Stimulated activated CD8-positive, alpha-beta memory T cell treated with anti-CD3 and anti-CD28 coated beads, Interleukin-4, amount 100 ng/mL, for 4 hours (primary cell): ENCODE measurements at places on chromosomes 3 and 15.

- DNase-seq, result no peak
These were observed 233.7 kb downstream of the SHQ1 start for GRCh38 chr3:72614394-72615074.

DNA sequence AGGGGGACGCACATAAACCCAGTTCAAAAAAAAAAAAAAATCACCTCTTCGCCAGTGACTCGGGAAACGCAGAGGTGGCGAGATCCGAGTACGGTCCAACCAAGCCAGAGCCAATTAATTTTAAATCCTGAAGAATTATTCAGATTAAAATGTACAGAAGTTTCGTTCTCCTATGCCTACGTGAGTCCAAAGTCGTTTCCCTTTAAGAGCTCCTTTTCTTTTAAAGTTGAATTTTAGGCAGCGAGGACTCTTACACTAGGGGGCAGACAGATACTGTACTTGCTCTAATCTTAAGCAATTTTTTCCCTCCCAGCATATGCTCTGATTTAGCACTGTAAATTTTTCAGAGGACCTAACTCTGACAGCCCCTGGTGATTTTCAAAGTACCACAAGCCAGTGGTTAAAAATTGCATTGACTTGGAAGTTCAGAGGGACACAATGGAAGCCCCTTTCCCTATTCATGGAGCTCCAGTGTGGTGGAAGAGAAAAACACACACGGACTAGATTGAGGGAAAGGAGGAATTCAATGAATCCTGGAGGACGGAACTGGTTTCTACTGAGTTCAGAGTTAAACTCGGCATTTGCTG, 3.3 kb upstream of the NR2F2 start:
- no peak for DNase-seq

DNA sequence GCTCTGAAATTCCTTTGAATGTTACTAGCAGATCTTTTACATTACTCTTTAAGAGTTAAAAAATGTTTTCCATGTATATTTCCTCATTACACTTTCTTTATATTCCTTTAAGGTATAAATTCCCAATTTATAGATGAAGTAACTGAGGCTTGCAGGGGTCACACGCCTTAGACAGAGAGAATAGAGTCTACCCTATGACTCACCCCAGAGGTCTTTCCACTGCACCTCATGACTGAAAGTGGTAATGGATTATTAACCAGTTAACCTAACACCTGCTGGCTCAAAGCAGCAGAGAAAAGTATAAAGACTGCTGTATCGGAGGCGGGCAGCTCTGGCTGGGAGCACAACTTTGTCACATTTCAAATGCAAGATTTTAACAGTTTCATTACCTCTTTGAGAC, 37.7 kb downstream of the LDHAL6B start:
- no peak for DNase-seq

DNA sequence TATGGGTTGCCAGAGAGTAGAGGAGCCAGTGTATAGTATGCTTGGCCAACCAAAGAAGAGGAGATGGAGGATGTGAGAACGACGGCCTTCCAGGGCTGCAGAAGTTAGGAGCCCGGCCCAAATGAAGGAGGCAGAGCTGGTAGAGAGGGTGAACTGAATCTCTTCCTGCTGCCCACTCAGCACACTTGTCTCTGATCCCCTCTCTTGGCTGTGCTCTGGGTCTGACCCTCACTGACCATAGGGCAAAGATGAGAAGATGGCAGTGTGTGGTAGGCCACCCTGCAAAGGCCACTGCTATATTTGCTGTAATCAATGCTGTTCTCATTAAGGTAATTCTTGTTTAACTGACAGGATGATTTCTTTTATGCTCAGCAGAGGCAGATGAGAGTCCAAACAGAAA, 256.0 kb downstream of the OCA2 start:
- DNase-seq, result no peak

DNA sequence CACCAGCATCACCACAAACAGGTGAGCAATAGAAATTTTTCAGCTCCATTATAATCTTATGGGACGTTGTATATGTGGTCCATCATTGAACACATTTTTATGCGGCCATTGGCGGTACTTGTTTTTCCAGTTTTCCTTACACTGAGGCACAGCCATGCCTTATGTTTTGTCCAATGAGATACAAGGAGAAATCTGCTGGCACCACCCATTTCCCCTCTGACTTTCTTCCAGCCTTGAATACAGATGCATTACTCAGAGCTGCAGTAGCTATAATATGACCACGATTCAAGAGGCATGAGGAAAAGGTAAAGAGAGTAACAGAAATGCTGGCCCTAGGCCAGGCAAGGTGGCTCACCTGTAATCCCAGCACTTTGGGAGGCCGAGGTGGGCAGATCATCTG, 9.0 kb upstream of the PIK3R4 start:
- no peak for DNase-seq

- DNase-seq, result no peak
These were observed 9.2 kb upstream of the PGPEP1L start for GRCh38 chr15:99016680-99017321.

- no peak for DNase-seq
These were observed 30.7 kb upstream of the MGA start for GRCh38 chr15:41629463-41629862.

DNA sequence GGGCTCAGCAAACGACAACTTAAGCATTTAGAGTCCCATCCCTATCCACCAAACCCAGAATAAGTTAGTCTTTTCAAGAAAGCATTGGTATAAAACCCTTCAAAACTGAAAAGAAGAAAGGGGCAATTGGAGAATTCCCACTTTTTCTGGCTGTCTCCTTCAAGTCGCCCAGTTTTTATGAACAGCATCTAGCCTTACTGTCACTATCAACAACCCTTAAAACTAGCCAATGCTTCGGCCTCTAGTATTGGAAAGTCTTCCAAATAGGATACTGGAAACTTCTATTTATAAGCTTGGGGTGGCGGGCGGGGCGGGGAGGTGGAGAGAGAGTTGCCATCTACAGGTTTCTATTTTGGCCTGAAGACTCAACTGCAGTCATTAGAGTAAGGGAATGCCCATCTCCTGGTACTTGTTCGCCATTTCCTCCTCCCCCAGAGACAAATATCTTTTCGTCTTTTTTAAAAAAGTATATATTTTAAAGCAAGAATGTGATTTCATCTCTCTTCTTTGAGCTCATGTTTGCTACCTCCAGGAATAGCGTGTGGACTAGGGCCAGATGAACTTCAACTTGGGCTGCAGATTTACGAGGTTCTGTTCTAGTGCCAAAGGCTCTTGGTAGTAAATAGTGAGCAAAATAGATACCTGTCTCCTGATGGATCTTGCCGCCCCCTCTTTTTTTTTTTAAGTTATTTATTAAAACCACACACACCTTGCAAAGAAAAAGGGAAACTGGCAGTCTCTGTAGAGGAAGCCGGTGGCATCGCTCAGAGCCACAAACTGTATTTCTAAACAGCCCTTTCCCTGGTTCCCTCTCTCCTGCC, 2.7 kb downstream of the BCL6 start:
- no peak for DNase-seq

GRCh38 chr3:137012097-137012501, 54.3 kb downstream of the IL20RB start:
- no peak for DNase-seq

DNA sequence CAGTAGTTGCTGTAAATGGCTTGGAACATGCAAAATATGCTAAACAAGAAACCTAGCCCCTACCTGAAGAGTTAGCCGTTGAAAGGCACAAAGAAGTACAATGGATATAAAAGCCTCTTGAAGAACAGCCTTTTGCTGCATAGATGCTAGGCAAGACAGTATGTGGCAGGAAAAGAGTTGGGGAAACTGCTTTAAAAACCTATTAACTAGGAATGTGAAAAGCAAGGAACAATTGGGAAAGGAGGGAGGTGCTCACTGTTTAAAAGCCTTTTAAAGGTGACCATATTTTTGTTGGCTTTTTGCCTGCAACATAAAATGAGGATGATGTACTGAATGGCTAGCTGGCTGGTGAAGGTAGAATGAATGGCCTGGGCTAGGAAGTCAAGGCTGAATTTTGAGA, 24.5 kb upstream of the SOX2 start:
- DNase-seq, result no peak

DNA sequence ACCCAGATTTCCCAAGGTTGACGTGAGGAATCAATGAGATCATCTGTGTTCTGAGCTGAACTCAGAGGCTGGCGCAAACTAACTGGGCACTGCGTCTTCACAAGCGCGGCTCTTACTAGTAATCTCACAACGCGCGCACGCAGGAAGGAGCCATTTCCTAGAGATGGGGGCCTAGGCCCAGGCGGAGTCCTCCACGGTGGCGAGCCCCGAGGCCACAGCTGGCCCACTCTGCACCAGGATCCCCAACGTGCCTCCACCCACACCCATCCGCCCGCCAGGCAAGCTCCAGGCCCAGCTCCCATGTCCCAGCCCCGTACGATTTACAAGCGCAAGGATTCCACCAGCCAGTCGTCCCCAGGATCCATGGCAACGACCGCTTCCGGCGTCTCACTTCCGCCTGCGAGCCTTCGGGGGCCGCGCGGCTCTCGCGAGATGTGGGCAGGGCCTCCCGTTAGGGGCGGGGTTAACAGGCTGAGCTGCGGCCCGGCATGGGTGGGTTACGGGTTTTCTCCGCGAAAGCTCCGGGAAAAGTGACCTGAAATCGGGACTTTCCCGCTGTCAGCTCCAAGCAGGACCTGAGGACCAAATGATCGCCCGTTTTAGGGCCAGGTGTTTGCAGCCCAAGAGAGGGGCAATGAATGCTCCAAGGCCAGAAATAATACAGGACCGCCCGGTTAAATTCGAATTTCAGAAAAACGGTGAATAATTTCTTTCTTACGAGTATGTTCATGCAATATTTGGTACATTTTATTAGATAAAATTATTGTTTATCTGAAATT, at the start of gene WDR73:
TSS of gene WDR73 (minus strand) at position 374 of the 779 bp plus-strand sequence. CDS start at position 365, 9 bp downstream.
- peak; percentile 92 for DNase-seq

GRCh38 chr3:12578742-12579141, 21.9 kb downstream of the MKRN2 start:
- no peak for DNase-seq

DNA sequence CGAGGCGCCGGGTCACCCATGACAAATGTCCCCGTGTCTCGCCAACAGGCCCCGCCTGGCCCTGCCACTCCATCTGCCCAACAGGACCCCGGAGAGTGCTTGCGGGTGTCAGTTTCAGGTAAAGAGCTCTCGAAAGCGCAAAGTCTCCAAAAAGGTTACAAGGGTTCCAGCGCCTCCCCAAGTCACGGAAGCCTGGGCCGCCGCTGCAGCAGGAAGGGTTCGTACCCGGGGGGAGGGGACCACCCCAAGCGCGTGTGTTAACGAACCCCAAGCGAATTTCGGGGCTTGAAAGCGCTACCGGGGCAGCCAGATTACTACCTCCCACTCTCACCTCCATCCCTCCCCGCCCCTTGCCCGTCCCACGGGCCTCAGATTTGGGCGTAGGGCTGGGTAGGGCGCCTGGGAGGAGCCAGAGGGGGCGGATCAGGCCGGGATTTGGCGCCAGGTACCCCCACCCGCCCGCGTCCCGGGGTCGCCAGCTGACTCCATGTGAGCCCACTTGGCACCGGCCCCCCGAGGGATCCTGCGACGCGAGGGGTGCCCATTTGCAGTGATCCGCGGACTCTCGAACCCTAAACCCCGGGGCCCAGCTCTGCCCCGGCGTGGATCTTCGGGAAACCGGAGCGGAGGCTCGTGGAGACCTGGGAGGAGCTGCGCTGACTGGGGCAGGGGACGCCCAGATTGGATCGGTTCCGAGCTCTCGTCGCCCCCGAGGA, 85.9 kb downstream of the NR2F2 start:
- DNase-seq, result no peak

- no peak for DNase-seq
These were observed 68.3 kb upstream of the CDAN1 start for GRCh38 chr15:42805266-42805665.

DNA sequence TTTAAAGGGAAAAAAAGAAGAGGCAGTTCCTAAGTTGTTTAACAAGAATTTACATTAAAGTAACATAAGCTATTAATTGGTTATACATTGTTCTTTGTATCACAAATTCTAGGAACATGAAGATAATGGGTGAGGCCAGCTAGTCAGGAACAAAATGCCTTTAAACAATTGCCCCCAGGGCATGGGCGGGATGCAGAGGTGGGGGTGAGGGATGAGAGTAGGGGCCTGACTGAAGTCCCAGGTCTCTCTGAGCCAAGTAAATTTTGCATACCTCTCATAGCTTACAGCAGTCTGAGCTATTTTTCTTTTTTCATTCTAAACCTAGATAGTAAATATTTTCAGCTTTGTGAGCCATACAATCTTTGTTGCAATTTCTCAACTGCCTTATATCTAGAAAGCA, 77.8 kb upstream of the RNU6-1 start:
- no peak for DNase-seq

GRCh38 chr15:97023488-97023844, 693.0 kb downstream of the NR2F2 start:
- DNase-seq, result no peak

DNA sequence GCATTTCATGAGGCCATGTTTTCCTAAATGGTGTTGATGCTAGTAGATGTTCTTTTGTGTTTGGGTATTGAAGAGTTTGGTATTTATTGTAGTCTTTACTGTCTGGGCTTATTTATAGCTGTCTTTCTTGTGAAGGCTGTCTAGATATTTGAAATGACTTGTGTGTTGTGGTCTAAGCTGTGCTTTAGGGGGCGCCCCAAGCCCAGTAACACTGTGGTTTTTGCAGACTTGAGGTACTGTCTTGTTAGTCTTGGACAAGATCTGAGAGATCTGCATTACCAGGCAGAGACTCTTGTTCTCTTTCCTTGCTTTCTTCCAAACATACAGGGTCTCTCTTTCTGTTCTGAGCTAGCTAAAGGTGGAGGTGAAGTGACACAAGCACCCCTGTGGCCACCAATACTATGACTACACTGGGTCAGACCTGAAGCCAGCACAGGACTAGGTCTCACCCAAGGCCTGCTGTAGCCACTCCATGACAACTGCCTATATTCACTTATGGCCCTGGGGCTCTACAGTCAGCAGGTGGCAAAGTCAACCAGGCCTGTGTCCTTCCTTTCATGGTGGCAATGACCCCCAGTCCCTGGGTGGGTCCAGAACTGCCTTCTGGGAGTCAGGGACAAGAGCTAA, 152.1 kb upstream of the TBC1D5 start:
- DNase-seq, result no peak

DNA sequence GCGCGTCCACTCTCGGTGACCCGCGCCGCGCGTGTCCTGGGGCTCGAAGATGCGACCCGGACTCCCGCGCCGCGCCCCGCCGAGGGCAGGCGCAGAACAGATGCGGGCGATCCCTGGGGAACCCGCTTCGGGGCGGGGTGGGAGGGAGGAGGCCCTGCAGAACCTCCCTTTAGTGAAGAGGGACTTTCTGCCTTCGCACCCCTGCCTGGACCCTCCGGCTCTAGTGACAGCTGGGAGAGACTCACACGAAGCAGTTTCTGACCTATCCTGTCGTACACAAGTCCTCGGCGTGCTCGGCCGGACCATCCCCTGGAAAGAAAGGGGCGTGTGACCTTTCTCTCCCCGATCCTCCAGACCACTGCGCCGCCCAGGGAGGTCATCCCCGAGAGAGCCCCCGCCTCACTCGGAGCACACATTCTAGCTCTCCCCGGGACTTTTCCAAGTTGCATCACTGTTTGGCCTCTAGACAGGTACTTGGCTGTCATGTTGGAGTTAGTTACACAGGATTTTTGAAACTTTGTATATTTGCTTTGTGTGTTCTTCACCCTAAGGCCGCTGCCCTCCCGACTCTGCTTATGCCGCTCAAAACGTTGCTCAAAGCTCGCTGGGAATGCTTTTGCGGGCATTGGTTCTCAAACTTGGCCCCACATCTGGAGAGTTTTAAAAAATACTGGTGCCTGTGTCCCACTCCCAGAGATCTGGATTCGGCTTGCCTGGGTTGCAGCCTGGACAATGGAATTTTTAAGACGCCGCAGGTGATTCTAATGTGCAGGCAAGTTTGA, 582 bp downstream of the CGNL1 start:
- DNase-seq, result no peak

- DNase-seq, result peak; percentile 30
These were observed 6.6 kb upstream of the RAB11A start for GRCh38 chr15:65862682-65863081.
